Activated CD4-positive, alpha-beta T cell treated with anti-CD3 and anti-CD28 coated beads, Interleukin-2, amount 50 U/mL, for 24 hours (primary cell): ENCODE measurements at places on chromosomes 12 and 14.

- DNase-seq, result no peak
Measured at GRCh38 chr12:18071336-18071735, 18.7 kb downstream of the RERGL start.

GRCh38 chr14:64405295-64405694 is 17.1 kb downstream of the MTHFD1 start:
- DNase-seq, result no peak

DNA sequence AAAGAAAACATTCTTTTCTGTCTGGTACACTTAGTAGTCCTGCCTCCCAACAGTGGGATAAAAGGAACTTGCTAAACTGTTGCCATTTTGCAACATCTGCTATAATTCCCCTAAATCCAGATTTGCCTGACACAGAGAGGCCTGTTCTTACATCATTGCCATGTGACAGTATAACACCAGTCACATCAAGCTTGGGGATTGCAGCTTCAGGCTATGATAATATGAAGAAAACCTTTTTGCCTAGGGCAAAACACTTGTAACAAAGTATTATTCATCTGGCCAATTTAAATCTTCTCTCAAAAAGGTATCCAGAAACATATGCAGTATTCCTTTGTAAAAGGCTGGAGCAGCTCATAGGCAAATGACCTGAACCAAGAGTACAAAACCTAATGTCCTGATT is 80.9 kb upstream of the OTX2 start:
- no peak for DNase-seq

DNA sequence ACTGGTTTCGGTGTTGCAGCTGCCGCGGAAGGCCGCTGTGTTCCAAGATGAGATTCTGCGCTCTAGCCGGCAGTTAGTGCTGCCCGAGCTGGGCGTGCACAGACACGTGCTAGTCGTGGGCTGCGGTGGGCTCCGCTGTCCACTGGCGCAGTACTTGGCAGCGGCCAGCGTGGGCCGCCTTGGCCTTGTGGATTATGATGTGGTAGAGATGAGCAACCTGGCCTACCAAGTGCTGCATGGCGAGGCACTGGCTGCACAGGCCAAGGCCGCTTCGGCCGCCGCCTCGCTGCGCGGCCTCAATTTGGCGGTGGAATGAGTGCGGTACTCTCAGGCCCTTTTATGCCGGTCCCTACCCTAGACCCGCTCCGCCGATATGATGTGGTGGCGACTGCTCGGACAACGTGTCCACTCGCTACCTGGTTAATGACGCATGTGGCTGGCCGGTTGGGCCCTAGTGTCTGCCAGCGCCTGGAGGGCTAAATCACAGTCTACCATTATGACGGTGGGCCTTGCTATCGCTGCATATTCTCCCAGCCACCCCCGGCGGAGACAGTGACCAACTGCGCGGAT is 102.2 kb downstream of the SNAPC1 start:
- DNase-seq, result no peak

DNA sequence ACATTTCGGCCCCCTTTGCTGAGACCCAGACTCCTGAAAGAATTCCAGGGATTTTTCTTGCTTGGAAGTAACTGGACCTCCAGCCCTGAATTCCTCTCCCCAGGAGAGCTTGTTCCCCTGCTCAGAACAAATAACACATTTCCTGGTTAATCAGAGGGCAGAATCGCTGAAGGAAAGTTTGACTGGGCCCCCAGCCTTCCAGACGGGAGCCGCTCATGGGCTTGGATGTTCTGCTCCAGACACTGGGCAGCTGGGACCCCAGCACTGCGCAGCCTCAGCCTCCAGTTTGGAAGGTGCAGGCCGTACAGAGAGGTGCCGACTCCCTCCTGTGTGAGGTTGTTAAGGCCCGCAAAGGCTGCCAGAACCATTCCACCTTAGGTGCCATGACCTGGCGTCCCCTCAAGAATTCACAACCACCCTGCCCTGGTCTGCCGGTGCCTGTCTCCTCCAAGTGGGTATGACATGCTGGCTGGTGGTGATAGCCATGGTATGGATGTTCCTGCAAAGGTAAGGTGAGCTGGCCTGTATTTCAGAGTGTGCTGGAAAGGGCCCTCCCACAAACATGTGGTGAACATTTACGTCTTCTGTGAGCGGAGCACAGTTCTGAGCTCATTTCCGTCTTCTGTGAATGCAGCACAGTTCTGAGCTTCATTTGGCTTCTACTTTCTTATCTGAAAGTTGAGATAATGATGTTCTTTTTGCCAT is 5.1 kb upstream of the LTBP2 start:
- no peak for DNase-seq

GRCh38 chr12:127613056-127613455 is 653.9 kb upstream of the TMEM132C start:
- DNase-seq, result no peak

DNA sequence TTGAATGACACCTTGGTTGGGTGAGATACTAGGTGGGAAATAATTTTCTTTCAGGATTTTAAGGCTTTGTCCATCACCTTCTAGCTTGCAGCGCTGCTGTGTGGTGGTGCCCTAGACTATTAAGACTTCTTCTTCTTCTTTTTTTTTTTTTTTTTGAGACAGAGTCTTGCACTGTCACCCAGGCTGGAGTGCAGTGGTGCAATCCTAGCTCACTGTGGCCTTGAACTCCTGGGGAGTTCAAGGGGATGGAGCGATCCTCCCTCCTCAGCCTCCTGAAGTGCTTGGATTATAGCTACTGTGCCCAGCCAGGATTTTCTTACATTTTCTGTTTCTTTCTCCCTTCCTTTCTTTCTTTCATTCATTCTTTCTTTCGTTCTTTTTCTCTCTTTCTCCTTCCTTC is 10.3 kb upstream of the MTA1 start:
- no peak for DNase-seq

DNA sequence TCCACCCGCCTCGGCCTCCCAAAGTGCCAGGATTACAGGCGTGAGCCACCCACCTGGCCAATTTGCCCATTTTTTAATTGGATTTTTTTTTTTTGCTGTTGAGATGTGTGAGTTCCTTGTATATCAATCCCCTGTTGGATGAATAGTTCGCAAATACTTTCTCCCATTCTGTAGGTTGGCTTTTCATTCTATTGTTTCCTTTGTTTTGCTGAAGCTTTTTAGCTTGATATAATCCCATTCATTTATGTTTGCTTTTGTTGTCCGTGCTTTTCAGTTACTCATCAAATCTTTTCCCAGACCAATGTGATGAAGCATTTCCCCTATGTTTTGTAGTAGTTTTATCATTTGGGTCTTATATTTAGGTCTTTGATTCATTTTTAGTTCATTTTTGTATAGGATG is 36.4 kb downstream of the TRAF3 start:
- DNase-seq, result no peak

DNA sequence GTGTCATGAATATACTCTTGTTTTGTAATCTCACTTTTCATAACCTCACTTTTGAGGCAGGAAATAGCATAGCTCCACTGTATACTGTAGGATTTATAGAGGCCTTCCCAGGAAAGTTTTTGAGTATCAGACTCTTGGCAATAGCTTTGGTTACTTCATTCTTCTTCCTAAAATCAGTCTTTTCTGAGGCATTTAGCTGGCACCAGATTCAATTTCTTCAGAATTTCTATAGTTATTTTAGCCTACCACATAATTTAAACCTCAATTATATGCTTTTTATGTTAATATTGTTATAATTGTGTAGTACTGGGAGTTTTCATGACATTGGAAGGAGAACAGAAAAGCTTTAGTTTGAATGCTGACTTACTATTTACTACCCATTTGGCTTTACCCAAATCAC is 322.3 kb upstream of the FAR2 start:
- DNase-seq, result no peak

GRCh38 chr14:40911141-40911540 is 695.5 kb upstream of the LRFN5 start:
- DNase-seq, result no peak

DNA sequence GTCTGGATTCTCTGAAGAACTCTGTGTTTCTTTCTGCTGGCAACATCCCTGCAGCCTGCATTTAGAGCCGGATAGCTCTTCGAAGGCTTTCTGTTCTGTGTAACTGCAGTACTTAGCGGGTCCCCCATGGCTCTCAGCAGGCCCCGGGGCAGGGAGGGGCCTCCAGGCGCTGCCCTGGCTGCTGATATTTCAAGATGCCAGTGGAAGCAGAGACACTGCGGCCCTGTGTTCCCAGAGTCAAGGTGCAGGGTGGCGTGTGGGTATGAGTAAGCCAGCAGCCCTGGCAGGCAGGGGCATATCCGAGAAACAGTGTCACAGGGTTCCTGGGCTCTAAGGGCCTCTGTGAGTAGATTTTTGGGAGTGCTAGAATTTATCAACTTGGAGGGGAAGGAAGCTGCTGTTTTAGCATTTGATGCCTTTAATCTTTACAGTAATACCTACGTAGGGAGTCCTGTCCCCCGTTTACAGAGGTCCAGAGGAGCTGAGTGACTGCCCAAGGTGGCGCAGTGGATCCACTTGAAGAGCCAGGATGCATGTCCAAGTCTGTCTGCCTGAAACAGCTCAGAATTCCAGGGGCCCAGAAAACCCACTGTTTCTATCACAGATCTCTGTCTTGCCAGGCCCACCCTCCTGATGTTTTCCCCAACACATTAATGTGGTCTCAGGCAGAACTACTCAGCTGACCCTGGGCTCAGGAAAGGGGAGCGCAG is 16.2 kb downstream of the ESRRB start:
- DNase-seq, result no peak

DNA sequence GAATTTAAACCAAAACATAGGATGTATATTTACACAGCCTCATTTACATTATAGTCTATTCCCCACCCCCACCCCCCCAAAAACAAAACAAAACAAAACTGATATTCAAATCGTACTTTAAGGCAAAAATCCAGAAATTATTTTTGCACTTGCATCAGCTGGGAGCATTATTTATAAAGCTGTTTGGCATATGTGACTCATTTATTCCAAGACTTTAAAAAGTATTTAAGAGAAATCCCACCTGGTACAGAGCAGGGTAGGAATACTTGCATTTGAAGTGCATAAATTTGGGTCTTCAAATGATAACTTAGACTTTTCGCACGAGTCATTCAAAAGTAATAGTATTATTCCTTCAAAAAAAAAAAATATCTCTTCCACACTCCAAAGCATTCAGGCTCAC is 1.1 kb downstream of the KLHL28 start:
- DNase-seq, result no peak

- no peak for DNase-seq
Measured at GRCh38 chr12:94074980-94075629, 73.3 kb upstream of the PLXNC1 start.

GRCh38 chr12:59839514-59839913 is 243.7 kb downstream of the SLC16A7 start:
- DNase-seq, result no peak
